ENCODE measurements at places on chromosomes 2 and 18.

DNA sequence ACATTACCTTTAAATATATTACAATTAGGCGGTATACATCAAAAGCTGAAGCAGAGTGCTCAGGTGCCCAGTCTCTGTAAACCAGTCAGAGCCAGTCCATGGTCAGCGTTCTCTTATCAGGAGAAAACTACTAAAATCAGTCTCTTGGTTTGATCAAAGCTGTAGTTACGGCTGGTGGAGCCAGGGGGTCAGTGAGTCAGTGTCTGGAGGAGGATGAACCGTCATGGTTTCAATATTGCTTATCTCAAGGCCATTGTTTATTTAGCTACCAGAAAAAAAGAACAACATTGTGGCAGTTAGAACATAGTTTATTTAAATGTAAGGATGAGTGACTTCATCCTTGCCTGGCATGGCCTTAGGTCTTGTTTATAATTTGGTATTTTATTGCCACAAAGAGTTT lies 71.3 kb upstream of the NYAP2 start:
- DNase-seq, result no peak

- no peak for DNase-seq
Observed at GRCh38 chr2:11699686-11700670, 30.0 kb upstream of the NTSR2 start.

GRCh38 chr2:215794829-215795546 lies 218.4 kb downstream of the MREG start:
- no peak for DNase-seq

GRCh38 chr2:214946949-214947348 lies 137.5 kb upstream of the BARD1 start:
- DNase-seq, result no peak

- DNase-seq, result no peak
Observed at GRCh38 chr2:223464071-223464470, 138.1 kb downstream of the SCG2 start.

- DNase-seq, result no peak
Observed at GRCh38 chr18:25244170-25244569, 107.8 kb downstream of the ZNF521 start.

GRCh38 chr18:37313624-37314023 lies 252.0 kb downstream of the CELF4 start:
- DNase-seq, result no peak

DNA sequence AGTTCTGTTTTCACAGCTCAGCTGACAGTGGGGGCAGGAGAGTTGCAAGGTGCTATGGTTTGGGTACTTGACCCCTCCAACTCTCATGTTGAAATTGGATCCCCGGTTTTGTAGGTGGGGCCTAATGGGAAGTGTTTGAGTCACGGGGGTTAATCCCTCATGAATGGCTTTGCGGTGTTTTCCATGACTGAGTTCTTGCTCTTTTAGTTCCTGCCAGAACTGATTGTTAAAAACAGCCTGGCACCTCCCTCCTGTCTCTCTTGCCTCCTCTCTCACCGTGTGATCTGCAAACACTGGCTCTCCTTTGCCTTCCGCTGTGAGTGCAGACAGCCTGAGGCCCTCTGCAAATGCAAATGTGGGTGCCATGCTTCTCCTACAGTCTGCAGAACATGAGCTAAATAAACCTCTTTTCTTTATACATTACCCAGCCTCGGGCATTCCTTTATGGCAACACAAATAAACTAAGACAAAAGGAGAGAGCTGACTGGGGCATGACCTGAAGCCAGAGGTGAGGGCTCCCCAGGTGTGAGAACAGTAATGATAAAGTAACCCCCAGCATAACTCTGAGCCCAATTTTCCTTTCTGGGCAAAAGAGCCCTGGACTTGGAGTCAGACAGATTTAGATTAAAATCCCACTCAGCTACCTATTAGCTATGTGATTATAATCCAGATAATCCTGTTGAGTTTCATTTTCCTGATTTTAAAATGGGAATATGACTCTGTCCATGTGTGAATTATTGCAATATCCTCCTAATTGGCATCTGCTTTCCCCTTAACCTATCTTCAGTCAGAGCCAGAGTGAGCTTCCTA lies 64.9 kb upstream of the CAPN13 start:
- peak; percentile 80 for DNase-seq

- DNase-seq, result peak; percentile 64
Observed at GRCh38 chr2:64649626-64650025, 4.1 kb downstream of the SERTAD2 start.

GRCh38 chr2:159209341-159210306 lies 76.9 kb downstream of the WDSUB1 start:
- no peak for DNase-seq

GRCh38 chr2:27148801-27149439 lies at the start of gene TCF23:
TSS of gene TCF23 (plus strand) at chr2:27149004. CDS start at chr2:27149134, 130 bp downstream.
- no peak for DNase-seq

DNA sequence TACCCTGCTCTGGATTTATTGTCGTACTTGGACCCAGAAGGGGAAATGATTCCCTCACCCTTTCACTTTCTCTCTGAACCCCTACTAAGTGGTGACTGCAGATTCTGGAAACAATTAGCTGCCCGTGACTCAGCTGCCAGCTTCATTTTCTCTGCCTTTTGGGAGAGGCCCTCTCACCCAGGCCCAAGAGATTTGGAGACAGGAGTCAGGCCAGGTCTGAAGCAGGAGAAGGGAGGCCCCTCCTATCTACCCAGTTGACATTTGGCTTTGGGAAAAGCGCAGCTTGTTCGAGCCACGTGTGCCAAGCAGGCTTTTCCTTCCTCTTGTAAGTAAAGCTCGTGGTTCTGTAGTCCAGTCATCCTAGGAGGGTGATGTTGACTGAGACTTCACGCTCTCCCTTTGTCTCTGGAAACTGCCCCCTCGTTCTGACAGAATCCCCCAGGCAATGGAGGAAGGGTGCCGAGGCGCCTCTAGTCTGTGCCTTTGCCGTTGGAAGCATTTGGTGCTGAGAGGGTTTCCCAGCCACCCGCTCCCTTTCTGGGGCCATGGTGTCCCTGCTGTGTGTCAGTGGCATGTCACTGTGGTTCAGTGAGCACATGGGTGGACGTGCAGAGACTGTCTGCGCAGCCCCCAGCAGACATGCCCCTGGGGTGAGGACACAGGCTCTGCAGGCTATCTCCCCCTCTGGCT lies 8.6 kb downstream of the OXER1 start:
- no peak for DNase-seq

DNA sequence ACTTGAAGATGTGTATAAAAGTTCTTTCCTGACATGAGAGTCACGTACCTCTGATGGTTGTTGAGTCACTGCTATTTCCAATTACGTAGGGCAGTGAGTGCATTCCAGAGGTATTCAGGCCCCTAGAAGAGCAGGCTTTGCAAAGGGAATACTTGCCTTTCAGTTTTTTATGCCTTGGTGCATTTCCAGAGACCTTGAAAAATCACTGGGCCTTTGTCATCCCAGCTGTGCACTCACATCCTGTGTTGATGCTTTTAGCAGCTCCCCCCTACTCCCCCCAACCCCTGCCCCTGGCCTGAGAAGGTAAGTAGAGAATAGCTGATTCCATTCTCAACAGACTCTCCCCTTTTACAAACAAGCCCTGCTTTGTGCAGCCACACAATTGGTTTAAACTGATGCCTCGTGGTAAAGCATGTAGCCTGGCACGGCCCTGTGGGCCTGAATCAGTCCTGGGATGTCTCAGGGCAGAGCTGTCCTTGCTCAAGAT lies 174.2 kb downstream of the PRPF40A start:
- peak; percentile 85 for DNase-seq

DNA sequence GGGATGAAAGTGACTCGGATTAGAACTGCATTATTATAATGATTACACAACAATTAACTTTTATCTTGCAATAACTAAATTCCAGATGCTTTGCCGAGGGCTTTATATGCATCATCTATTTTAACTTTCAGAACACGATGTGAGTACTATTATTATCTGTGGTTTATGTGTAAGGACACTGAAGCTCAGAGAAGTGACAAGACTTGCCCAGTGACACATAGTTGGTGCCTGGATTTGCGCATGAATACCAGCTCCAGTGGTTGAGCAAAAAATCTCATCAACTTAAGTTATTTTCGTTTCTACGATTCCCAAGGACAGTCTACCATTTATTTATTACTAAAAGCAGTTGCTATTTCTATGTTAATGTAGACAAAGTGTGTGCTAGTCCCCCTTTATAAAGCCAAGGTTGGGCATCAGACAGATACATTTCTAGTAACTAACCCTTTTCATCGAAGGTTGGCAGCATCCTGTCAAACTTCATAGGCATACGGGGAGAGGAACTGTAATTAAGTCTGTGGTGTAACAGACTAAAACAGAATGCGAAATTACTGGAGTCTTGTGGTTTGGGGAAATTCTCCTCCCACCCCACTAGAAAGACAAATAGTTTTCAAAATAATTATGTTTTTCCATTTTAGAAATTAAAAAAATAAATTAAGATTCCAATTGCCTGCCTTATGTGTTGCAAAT lies 73.2 kb upstream of the BOD1L2 start:
- no peak for DNase-seq

GRCh38 chr2:143833015-143833660 lies 686.8 kb downstream of the ZEB2 start:
- DNase-seq, result no peak

- DNase-seq, result peak; percentile 61
Observed at GRCh38 chr2:109513749-109514588, 99.8 kb downstream of the SEPTIN10 start.

- no peak for DNase-seq
Observed at GRCh38 chr2:200159357-200159707, 147.2 kb upstream of the SPATS2L start.

DNA sequence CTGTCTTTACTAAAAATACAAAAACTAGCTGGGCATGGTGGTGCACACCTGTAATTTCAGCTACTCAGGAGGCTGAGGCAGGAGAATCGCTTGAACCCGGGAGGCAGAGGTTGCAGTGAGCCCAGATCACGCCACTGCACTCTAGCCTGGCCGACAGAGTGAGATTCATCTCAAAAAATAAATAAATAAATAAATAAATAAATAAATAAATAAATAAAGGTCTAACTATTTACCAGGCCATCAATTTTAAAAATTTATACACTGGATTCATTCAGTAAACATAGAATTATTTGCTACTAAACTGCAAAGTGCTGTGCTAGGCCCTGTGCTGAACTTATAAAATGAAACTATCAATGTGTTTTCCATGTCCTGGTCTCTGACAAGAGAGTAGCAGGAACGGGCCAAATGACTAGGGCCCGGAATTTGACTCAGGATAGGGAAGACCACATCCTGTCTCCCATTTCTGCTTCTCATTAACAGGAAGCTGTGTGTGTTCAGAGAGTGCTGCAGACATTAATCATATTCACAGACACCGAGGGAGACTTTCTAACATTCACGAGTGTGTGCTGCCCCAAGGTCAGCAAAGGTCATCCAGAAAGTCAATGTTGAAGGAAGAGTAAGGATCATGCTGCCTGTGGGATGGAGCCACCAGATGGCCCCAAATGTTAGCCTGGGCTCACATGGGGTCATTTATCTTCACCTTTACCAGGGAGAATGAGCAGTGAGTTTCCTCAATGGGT lies 95.8 kb downstream of the SPP2 start:
- peak; percentile 73 for DNase-seq

DNA sequence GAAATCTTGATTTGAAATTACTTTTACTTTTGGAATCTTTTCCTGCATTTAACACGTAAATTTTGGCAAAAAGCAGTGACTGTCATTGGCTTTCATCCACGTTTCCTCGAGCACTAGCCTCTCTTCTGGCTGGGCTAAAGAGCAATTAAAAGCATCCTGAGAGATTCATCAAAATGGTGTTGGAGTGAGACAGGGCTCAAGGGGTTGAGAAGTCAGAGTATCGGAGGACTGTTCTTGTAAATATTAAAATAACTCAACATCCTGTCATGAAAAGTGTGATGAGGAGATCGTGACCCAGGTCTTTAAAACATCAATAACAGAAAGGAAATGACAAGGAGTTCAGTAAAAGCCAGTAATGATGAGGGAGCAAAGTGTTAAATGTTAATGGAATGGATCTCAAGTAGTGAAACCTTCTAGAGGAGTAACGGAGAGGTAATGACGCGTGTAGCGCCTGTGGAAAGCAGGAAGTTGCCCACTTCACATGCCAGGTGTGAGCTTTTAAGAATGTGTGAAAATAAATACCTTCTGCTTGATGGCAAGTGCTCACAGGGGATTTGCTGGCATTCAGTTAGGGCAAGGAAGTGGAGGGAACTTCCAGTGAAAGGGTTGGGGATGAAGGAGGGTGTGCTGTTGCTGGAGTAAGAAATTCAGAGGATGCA lies 754.4 kb downstream of the ADCYAP1 start:
- no peak for DNase-seq

- no peak for DNase-seq
Observed at GRCh38 chr18:64991102-64991501, 759.7 kb upstream of the CDH7 start.

DNA sequence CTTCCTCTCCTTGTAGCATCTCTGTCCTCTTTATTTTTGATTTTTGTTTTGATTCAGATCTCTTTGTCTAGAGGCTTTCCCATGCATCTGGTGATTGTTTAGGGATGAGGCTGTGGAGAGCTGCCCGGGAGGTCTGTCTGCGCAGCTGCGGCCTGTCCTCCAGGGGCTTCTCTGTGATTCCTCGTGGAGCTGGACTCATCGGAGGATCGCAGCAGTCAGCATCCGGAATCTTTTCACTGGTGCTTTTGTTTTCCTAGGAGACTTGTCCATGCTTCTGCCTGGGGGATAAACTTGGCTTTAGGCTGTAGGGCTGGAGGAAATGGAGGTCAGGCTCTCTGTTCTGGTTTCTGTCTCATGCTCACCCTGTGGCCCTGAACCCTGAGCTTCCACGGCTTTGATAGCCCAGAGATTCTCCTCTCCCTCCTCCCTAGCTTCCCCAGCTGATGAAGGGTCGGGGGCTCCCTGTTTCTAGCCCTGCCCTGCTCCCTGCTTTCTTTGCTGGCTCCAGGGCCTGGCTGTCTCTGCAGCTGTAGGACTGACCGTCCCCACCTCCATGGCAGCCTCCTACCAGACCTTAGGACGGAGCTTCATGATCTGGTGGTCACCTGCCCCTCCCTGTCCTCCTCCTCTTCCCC lies 35.5 kb downstream of the ZNF532 start:
- DNase-seq, result no peak

GRCh38 chr2:222362336-222362735 lies 62.0 kb upstream of the SGPP2 start:
- DNase-seq, result no peak

- no peak for DNase-seq
Observed at GRCh38 chr2:634636-635388, 42.4 kb downstream of the TMEM18 start.

GRCh38 chr2:14952400-14952963 lies 320.0 kb downstream of the LRATD1 start:
- no peak for DNase-seq
